ENCODE measurements at places on chromosomes 11 and 22.

DNA sequence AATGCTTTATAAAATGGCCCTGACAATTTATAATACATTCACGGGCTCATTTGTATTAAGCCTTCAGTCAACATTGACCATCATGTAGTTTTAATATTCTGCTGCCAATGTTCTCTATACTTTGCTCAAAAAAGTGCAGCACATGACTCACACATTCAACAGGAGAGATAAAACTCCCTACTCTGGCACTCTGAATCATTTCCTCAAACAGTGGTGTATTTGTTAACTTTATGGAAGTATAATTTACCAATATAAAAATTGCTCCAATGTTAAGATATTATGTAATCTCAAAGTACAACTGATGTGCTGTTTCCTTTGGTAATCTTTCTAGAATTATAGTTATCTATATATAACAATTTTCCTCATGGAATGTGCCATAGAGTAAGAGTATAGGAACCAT is 39.9 kb downstream of the MAML2 start:
- no peak for DNase-seq

DNA sequence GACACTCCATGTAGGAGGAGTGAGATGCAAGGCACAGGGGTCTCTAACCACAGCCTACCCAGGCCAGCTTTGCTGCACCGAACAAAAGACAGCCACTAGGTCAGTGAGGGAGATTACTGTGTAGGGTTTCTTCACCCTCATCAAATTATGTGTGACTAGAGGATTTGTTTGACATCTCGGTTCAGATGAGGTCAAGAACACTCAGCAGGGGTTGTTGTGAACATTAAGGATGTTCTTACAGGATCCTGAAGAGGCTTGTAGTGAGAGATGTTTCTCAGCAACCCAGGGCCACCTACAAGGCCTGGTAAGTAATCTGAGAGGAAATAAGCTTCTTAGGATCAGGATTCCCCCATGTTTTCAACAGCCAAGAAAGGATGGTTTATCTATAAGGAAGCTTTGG is 202.1 kb downstream of the NXPE2 start:
- DNase-seq = no peak

DNA sequence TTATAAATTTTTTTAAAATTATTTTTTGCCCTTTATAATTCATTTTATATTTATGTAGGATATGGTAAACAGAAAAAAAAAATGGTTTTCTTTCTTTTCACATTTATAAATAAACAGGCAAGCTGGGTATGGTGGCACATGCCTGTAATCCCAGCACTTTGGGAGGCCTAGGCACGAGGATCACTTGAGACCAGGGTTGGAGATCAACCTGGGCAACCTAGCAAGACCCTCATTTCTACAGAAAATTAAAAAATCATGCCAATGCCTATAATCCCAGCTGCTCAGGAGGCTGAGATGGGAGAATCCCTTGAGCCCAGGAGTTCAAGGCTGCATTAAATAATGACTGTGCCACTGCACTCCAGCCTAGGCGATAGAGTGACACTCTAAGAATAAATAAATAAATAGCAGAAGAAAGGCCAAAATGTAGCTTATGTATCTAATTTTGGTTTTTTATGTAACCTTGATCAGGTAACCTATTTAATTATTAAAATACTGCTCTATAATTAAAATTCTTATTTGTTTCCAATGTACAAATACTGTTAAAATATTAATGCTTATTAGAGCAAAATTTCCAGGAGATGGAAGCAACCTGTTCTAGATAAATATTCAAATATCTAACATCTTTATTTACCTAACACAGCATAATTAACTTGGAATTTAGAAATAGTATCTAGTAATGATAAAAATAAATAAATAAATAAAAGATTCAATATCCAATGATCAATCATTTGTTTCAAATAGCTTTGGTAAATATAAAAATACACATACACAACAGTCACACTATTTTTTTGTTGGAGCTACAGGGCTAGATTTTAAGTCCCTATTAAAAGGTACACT is 21.4 kb downstream of the PI4KA start:
- DNase-seq = no peak

DNA sequence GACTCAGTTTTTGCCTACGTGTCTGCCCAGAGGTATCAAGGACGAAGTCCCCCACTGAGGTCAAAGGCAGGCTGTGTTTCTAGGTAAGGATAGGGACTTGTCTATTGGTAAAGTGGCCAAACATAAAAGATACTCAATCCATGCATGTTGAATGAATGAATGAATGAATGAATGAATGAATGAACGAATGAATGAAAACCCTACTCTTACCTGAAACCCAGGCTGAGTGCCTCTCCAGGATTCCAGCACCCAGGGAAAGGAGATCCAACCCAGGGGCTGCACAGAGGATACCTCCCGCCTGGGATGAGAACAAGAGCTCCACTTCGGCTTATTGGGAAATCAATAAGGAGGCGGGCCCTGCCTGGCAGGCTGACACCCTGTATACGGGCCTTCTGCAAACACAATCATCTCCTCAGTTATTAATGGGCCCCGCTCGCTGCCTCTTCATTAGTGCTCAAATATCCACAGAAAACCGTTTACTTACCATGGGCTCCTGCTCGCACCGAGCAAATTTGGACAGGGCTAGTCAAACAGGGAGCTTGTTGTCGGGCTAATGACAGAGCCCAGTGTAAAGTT is 177.4 kb downstream of the BUD13 start:
- DNase-seq = no peak

DNA sequence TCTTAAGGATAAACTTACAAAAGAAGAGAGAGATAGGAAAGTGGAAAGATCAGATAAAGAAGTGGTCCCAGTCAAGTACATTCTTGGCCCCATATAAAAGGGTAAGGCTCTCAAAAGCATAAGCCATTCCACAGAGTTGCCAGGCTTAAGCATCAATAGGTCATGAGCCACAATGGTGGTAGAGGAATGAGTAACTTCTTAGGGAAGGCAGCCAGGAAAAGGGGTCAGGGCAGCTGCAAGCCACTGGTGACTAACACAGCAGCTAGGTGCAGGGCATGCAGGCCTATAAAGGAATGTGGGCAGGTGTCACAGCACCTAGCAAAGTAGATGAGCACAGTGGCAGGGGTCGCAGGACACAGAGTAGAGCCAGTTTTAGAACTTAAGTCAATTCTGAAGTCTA is 302.6 kb upstream of the FAT3 start:
- no peak for DNase-seq

DNA sequence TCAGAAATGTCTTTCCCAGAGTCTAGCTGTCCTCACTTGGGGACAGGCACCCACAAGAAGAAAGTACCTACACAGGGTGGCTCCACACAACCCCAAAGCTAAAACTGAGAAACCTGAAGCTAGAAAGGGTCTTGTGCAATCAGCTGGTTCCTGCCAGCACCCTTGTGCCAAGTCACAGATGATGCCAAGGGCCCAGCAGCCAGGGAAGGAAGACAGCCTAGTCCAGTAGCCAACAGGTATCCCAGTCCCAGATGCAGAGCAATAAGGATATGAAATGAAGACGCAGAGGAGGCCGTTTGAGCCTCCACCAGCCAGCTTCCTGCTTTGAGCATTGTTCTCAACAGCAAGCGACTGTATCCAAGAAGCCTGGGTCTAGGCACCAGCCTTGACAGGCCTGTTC is 6.1 kb downstream of the PLEKHA7 start:
- DNase-seq = no peak

DNA sequence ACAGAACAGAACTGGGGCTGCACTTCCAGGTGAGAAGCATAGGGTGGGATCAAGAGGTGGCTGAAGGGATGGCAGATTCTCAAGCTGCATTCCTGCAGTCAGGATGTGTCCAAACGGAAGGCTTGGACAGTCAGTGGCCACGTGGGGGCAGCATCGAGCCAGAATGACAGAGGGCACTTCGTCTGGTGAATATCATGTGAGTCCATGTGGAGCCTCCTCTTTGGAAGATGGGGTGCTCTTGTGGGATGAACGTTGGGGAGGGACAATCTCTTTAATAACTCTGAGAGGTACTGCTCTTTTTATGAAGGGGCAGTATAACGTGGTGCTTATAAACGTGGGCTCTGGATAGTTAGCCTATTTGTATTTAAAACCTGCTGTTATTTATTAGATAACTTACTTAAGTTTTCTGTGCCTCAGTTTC is 154.9 kb upstream of the NAV2 start:
- peak; percentile 22 for DNase-seq

GRCh38 chr22:44855855-44856254 is 103.5 kb downstream of the ARHGAP8 start:
- no peak for DNase-seq

- no peak for DNase-seq
Observed at GRCh38 chr11:15341587-15341986, 226.9 kb downstream of the INSC start.

DNA sequence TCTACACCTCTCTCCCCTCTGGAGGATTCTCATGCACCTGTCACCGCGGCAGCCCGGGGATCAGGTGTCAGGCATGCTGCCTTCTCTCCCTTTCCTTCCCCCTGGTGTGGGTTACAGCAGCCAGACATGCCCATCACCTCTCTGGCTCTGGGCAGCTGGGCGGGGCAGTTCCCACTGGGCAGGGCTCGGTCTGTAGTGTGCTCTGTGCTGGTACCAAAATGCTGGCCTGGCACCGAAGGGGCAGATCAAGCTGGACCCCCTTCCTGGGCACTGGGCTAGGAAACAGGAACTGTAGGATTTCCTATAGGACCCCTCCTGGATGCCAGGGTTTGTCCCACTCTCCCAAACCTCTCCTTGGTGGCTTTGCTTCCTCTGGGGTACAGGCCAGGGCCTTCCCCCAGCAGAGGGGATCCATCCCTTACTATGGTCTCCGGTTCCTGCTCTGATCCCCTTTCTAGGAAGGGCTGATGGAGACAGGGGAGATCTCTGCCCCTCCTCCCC is 821 bp downstream of the GAL3ST1 start:
- DNase-seq = no peak

DNA sequence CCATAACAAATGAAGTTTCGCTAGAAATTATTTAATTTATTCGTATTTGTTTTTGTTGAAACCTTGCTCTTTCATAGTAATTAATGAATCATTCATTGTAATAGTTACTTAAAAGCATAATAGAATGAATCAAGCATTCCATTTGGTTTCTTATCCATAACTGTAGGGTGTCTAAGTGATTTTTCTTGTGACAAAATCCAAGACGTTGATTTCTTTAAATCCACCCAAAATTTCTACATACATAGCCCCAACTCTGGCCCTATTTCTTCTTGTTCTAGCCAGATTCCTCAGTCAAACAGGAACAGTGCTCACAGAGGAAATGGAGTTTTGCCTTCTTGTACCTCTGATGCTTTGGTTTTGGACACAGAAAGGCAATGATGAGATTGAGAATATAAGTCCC is 25.5 kb downstream of the UBASH3B start:
- no peak for DNase-seq

DNA sequence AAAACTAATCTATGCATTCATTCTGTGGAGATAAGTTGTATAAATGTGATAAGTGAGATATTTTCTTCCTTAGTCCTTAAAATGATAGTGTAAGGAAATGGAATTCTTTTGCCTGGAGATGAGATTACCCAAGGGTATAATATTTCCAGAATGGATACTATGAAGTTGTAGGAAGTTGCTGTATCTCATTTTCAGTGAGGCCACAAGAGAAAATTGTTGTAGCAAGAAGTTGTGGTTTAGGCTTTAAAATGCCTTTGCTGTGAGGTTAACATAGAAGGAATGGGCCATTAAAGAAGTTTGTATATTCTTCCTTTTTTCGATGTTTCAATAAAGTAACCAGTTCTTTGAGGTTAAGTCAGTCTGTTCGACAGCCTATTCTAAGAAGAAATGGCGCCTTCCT is 50.7 kb upstream of the LIN7C start:
- DNase-seq = no peak

- DNase-seq = no peak
Observed at GRCh38 chr11:36258730-36259360, 30.4 kb downstream of the COMMD9 start.

GRCh38 chr11:102453302-102453695 is 734 bp upstream of the TMEM123 start:
- peak; percentile 26 for DNase-seq

DNA sequence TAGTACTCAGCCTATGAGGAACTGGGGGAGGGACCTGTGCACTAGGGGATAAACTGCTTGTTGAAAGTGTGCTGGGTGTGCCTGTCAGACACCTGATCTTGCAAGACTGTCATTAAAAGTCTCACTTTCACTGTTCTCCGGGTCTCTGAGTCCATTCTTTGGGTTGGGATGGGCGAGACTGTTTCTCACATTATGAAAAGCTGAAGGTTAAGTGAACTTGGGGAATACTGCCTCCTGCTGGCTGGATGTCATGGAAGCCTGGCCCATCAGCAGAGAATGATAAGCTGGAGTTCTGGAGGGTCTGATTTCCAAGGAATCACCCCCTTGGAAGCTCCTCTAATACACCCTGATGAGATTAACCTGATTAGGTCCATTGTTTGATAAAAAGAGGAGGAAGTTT is 9.0 kb upstream of the VPREB1 start:
- no peak for DNase-seq

DNA sequence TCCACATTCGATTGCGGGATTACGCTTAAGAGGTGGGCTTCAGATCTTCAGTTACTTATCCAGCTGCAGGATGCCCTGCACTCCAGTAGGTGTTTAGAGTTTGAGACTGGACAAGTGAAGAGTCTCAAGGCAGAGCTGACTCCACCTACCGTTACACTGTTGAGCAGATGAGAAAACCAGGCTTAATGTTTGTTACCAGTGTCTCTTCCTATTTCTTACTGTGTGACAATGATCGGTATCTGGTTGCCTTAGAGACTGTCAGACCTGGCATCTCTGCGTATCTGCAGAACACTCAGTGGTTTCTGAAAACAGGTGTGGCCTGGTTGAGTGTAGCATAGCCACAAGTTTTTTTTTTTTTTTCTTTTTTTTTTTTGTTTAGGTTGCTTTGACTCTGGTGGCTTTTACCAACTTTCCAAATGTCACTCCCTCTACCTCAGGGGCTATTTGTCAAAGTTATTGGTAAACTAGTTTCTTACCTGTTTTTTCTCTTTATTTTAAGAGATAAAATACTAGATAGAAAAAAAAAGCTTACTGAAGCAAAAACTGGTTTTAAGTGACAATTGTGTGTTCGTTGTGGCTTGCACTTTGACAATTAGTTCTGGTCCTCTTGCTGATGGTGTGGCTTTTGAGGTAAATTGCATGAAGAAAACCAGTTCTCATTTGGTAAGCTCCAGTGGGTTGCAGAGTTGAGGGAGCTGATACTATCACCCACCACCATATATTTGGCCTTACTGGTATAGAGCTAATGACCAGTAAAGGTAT is 284.8 kb downstream of the ETS1 start:
- no peak for DNase-seq

- no peak for DNase-seq
Observed at GRCh38 chr11:103326070-103326794, 217.0 kb downstream of the DYNC2H1 start.

- no peak for DNase-seq
Observed at GRCh38 chr22:27242917-27243589, 558.5 kb downstream of the MN1 start.

Data from activated gamma-delta T cell (primary cell).